ENCODE measurements at places on chromosomes 2 and 18. TPM values are rescaled to one million over a fixed set of nuclear protein-coding genes. Genes with fewer than 3 reads are reported as not detected.

The MDH1B gene
- total RNA-seq = 3.9 TPM

The CHRNG gene
- not detected for total RNA-seq

The SERPINB11 gene
- total RNA-seq = not detected

The LOXL3 gene
- not detected for total RNA-seq

The HOXD9 gene
- total RNA-seq = not detected

The RAB6C gene
- 1.2 TPM for total RNA-seq

The GYPC gene
- 207 TPM for total RNA-seq

Measured in placental epithelial cell (primary cell).